SK-N-DZ (cell line): ENCODE measurements at places on chromosomes 1 and 21.
A peak's percentile ranks its signal among the peaks of the same experiment; 100 is the strongest.

GRCh38 chr1:107690491-107690890, 274.5 kb downstream of the VAV3 start:
- no peak for DNase-seq

GRCh38 chr1:31201931-31202360, 37.7 kb downstream of the NKAIN1 start:
- DNase-seq: peak; percentile 55

GRCh38 chr21:34020005-34020847, 53.2 kb upstream of the MRPS6 start:
- peak; percentile 21 for DNase-seq

DNA sequence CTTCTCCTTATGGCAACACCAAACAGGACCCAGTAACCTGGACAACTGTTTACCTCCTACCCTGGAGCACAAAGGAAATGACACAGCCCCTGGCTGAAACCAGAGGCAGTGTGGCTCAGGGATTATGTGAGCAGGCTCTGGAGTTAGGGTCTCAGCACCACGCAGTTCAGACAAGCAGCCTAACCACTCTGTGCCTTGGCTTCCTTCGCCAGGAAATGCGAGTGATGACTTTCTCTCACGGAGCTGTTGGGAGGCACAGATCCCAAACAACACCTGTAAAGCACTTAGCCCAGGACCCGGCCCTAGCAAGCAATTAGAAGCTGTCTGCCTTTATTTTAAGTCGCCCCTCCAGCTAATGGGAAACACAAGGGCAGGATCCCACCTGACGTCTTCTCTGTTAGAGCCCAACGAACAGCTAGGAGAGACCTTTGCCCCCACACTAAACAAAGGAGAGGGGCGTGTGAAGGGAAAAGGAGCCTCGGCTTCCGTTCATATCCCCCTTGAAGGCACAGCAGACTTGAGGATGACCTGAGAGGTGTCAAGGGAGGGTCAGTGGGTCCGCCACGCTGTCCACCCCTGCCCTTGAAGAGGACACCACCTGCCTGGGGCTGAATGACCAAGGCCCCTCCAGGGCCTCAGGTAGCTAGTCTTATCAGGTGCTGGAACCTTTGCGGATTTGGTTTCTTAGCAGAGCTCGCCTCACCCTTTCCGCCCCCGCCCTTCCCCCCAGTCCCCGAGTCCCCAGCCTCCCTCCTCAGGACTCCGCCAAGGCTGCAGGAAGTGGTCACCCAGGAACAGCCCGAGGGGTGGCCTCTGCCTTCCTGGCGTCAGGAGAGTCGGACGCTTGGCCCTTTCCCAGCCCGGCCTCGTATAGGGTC, 860 bp downstream of the TMEM63A start:
- no peak for DNase-seq

DNA sequence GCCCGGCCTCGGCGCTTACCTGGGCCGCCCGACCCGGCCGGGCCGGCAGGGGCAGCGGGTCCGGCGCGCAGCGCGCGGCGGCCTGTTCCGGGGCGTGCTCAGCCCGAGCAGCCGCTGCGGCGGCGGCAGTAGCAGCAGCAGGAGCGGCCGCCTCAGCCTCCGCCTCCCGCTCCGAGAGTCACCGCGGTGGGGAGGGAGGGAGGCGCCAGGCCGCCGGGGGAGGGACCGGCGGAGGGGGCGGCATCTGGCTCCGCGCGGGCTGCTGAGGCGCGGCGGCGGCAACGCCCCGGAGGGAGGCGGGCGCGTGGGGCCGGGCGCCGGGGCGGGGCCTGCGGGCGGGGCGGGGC, at the start of gene CTNNBIP1:
TSS of gene CTNNBIP1 (minus strand) at position 194 of the 347 bp plus-strand sequence. CDS start 38,205 bp downstream, outside the sequence.
- DNase-seq: no peak

GRCh38 chr1:37438869-37439343, 35.5 kb upstream of the ZC3H12A start:
- DNase-seq: no peak

GRCh38 chr1:221228594-221228993, 349.4 kb downstream of the HLX start:
- DNase-seq: no peak

- no peak for DNase-seq
Observed at GRCh38 chr1:59039551-59039950, 255.7 kb upstream of the JUN start.

- DNase-seq: no peak
Observed at GRCh38 chr1:156117414-156118176, 3.1 kb downstream of the LMNA start.

DNA sequence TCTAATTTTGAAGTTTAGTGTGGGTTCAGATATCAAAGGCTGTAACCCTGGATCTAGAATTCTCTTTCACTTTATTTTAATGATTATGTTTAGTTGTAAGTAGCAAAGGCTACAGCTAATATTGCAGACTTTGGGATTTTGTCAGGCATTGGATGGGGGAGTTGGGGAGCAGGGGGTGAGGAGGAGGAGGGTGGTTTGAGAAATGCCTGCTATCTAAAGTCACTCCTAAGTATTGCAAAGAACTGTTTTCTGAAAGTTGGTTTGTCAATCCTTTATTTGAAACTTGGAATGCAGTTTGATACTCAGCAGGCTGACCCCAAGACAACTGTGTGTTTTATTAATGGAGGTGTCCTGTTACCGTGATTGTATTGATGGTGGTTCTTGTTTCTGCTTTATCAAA, 1.2 kb downstream of the NTPCR start:
- no peak for DNase-seq

DNA sequence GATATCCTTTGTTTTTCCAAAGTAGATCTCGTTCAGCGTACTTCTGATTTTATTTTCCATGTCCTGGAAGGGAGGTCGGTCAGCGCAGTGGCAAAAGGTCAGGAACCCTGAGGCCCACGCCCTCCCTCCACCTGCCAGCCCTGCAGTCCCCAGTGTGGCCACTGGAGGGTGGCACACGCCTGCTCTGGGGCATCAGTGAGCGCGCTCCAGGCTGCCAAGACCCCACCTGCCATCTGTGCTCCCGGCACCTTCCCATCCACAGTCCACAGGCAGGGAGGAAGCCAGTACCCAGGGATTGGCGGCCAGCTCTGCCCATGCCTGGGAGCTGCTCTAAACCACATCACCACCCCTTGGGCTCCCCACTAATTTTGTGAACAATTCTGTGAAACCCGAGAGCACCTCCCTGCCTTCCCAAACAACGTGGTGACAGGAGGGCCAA, 32.3 kb downstream of the SLC66A1 start:
- DNase-seq: peak; percentile 36

DNA sequence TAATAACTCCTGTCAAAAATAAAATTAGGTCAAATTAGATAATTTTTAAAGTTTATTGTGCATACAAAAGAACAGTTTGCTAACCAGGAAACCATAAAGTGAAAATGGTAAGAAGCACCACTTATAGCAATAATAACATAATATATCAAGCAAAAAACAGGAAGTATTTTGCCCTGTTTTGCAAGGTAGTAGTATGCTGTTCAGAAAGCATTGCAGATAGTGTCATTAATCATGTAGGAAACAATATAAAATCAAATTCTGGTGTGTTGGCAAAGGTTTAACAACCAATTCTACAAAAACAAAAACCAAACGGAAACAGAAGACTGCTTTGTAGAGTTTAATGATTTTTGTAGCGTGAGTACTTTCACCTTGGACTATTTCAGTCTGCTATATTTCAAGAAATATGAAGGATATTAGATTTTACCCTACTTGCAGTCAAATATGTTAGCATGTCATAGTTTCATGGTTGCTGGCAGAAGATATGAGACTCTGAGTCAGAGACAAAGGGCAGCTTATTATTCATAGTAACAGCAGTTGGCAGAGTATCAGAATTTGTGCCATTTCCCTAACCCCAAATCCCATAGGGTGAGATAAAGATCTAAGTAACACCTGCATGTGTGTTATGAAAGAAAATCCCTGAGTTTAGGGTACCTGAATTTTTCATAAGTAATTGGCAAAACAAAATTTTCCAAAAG, 729.0 kb upstream of the BRINP3 start:
- no peak for DNase-seq

GRCh38 chr1:36836196-36836883, 198.0 kb downstream of the GRIK3 start:
- no peak for DNase-seq

DNA sequence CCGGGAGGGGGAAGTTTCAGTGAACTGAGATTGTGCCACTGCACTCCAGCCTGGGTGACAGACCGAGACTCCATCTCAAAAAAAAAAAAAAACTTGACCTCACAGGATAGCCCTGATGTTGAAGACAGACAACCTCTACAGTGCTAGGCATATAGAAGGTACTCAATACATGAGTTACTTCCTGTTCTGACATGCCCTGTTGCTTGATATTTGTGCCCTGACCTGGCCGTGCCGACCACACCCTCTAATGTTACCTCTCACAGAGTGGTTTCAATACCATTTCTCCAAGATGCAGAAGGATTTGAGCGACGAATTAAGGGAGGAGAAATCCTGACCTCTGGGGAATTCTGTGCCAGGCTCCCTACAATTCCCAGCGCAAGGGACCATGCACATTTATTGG, 5.2 kb downstream of the PTAFR start:
- DNase-seq: no peak

GRCh38 chr1:114208714-114209113, 55.0 kb upstream of the SYT6 start:
- peak; percentile 69 for DNase-seq

DNA sequence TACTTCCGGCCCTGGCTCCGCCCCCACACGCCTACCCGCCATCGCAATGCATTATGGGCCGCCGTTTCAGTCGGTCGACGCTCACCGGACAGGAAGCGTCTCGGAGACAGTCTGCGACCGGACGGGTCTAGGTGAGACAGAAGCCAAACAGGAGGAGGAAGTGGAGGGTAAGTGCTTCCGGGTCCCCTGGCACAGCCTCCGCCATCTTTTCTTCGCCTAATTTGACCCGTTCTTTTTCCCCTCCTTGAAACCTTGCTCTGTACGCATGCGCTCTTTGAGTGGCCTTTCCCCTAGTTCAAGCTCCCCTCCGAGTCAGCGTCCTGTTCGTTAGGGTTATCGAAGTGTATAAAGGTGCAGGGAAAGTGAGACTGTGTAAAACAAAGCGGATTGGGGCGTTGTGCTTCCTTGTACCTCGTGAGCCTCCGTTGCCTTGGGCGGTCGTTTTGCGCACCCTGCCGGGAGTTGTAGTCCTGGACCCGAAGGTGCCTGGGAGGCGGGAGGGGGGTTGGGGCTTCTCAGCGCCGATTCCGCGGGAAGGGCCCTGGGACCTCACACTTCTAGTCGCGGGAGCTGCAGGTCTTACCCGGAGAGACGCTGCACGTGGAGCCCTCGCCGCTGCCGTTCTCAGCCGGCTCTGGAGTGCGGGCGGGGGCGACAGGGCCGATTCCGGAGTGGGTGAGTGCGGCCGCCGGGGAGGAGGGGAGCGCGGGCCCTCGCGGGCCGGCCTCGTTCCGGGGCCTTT, at the start of the genes ATP5PF and GABPA:
TSS of gene ATP5PF (minus strand) at position 1 of the 742 bp plus-strand sequence. CDS start 5,110 bp downstream, outside the sequence.
TSS of gene GABPA (plus strand) at position 69 of the 742 bp plus-strand sequence. CDS start 6,627 bp downstream, outside the sequence.
- DNase-seq: peak; percentile 99

- no peak for DNase-seq
Observed at GRCh38 chr1:20375563-20375962, 84.9 kb downstream of the VWA5B1 start.

- DNase-seq: no peak
Observed at GRCh38 chr1:160309185-160309557, 24.2 kb upstream of the PEX19 start.

DNA sequence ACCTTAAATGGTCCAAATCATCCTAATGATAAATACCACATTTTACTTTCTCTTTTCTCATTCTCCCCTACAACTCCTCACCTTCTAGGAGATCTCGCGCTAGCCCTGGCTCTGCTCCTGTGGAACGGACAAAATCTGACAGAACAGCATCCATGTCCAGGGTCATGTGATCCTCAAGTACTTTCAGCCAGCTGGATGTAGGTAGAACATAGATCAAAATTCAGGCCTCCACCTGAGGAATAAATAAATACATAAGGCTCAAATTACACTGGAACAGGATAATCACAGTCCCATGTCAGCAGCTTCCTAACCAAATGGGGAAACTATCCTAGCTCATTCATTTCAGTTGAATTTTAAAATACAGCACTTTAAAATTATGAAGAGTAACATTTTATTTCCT, 33.2 kb downstream of the OTUD7B start:
- no peak for DNase-seq

- DNase-seq: no peak
Observed at GRCh38 chr1:16158025-16158424, 2.2 kb upstream of the EPHA2 start.

DNA sequence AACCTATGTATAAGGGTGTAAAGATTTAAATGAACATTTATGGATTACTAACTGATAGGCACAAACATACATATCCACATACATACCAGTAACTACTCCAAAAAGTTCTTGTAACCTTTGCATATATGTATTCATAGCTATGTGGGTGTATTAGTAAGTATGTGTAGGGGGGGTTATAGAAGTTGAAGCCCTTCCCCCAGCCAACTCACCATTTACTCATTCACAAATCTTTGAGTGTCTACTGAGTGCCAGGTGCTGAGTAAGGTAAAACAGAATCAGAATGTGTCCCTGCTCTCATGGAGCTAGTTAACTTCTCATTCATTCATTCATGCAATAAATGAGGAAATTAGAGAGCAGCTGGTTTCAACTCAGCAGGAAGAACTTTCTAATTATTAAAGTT, 1.3 kb downstream of the C1orf146 start:
- no peak for DNase-seq

DNA sequence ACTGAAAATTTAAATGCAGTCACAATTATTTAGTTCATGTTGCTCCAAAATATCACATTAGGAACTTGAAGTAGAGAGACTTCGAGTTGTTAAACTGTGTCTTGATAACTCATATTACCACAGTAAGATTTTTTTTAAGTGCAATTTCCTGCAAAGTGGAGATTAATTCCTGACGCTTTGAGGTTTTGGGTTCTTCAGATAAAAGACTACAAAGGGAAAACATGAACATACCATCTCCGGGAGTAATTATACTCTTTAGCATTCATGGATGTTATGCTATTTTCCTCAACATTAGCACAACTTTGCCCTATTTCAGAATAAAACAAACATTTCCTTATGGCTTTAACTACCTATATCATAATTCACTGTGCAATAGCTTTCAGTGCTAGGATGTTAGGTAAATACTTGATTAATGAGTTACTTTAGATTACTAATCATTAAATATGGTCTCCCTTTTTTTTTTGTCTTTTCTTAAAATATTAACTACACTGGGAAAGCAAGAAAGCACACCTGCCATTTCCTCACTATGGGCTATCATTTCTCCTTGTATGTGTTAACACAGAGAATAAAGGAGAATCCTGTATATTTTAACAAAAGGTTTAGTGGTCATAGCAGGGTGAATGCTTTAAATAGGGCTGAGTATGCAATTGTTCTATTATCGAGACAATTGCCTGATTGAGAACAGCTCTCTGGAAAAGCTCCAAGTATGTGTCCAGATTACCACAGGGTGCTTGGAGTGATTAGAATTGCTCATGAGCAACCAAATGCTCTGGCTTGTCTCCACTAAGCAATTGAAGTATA, 252.5 kb upstream of the C1orf105 start:
- DNase-seq: no peak

GRCh38 chr21:44089001-44089911, 17.9 kb upstream of the PWP2 start:
- DNase-seq: no peak

GRCh38 chr1:228008391-228009115, 1.8 kb downstream of the WNT3A start:
- no peak for DNase-seq

- no peak for DNase-seq
Observed at GRCh38 chr1:214557952-214558735, 6.7 kb upstream of the PTPN14 start.
